Activated CD4-positive, alpha-beta T cell treated with anti-CD3 and anti-CD28 coated beads, Interleukin-2, amount 50 U/mL, for 24 hours (primary cell): ENCODE measurements at places on chromosomes 4 and X.

DNA sequence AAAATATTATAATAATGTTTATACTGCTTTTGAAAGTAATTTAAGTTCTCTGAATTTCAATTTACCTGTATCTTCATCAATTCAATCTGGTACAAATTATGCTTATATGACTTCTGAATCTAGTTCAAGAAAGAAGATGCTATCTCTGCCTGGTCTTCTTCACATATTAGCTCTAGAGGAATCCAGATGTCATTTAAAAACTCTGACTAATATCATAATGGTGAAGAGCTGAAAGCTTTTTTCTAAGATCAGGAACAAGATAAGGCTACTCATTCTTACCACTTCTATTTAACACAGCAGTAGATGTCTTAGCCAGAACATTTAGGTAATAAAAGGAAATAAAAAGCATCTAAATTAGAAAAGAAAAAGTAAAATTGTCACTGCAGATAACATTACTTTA is 636.1 kb downstream of the ARAP2 start:
- DNase-seq, result no peak

- DNase-seq, result no peak
Measured at GRCh38 chr4:100014616-100015015, 64.5 kb upstream of the H2AZ1 start.

GRCh38 chrX:108412783-108413182 is 25.4 kb downstream of the COL4A6 start:
- DNase-seq, result no peak

GRCh38 chr4:140084385-140084784 is 69.6 kb downstream of the MAML3 start:
- no peak for DNase-seq

- no peak for DNase-seq
Measured at GRCh38 chrX:74383611-74384010, 37.7 kb upstream of the SLC16A2 start.

DNA sequence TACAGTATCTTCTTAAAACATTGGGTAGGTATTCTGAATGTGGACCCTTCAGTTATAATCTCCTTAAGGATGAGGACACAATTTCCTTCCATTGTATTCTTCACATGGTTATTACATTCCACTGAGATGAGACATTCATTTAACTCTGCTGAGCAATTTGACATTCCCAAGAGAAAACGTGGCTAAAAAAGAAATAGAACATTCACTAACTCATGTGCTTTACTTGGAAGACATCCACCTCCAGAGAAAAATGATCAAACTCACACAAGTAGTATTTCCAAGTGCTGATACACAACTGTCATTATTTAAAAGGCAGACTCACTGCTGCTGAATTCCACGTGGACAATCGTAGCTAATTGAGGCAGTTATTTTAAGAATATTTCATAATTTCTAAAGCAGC is 227.9 kb upstream of the ANKRD50 start:
- DNase-seq, result no peak

GRCh38 chr4:38273407-38273806 is 313.2 kb downstream of the PTTG2 start:
- DNase-seq, result no peak

DNA sequence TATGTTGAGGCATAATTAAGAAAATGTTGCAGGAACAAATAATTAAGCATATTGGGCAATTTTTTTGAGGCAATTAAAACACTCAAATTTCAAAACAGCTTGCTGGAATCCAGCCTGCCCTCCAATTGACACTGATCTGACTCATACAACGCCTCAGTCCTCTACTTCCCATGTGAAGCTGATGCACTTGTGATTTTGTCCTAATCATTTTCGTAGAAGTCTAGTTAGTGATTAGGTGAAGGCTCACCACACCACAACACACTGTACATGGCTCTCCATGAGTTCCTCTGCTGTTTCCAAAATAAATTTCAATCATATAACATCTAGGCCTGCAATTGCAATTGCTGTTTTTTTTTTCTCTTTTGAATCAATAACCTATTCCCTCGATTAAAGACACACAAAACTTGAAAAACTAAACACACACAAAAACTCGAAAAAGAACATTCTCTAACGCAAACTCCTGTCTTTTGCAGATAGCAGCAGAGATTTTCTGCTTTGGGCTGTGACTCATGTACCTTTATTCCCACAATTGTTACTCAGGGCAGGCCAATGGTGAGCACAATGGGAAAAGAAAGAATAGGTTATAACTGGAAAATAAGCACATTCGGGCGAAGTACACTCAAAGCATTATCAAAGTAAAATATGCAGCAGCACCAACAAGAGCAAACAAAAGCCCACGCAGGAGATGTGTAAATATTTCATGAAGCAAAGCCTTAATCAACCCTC is 1.7 kb downstream of the GPRIN3 start:
- DNase-seq, result no peak

DNA sequence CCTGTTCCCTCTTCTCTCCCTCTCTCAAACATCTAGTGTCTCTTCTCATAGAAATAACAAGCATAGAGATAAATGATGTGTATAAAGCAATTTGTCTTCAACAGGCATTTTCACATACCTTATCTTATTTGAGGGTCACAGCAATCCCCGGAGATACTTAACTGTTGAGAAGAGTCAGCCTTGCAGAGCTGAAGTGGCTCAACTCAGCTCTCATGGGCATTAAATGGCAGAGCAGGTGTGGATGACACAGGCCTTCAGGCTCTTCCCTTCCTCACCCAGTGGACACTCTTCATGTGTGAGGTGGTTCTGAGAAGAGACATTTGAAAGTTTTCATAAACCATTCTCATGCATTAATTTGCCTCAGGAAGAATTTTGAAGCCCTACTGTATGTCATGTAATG is 134.2 kb downstream of the AFF2 start:
- DNase-seq, result no peak

DNA sequence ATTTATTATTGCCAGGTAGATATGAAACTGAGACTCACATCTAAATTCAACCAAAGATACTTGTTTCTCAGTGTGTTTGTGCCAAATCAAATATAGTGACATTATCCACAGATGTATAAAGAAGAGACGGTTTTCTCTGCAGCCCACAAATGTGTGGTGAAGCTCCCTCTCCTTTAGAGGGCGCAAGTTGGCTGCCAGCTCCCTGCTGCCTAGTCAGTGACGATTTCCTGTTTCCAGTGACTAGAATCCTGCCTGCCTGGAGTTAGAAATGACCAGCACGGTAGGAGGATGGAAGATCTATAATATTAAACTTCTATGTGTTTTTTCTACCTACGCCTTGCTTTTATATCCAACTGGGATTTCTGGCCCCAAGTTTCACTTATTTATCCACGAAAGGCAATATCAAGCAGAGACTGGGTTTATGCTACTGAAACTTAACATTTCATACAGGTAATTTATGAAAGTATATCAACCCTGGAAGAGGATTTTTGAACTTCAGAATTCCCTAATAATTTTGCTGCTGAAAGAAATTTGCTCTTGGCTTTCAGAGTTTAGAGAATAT is 1793.7 kb upstream of the TENM3 start:
- no peak for DNase-seq

DNA sequence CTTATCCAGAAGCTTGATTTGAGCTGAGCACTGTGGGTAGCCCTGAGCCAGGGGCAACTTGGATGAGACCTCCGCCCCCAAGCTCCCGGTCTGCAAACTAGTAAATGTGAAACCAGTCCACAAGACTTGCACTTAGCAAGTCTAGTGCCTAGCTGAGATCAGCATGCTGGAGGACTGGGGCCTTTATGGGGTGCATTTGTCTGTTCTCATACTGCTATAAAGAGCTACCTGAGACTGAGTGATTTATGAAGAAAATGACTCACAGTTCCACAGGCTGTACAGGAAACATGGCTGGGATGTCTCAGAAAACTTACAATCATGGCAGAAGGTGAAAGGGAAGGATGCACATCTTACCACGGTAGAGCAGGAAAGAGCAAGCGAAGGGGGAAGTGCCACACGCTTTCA is 42.1 kb upstream of the HOPX start:
- peak; percentile 4 for DNase-seq

- no peak for DNase-seq
Measured at GRCh38 chr4:141028024-141028529, 105.2 kb downstream of the RNF150 start.

- no peak for DNase-seq
Measured at GRCh38 chr4:141913928-141914327, 277.5 kb downstream of the IL15 start.

DNA sequence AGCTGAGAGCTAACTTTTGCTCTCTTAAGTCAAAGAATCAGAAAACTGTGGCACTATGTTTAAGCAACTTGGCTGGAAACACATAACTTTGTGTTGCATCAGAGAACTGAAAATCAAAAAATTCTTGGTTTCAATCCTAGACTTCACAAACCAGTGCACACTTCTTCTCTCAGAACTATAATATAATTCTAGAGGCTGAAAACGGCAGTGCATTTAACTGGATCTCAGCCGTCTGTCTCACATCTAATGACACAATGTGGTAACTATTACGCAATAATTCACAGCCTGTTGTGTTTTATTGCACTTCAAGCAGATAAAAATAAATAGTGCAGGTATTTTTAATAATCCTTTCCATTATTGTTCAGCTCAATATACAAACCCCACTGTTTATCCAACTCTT is 260.6 kb upstream of the DIAPH2 start:
- no peak for DNase-seq

DNA sequence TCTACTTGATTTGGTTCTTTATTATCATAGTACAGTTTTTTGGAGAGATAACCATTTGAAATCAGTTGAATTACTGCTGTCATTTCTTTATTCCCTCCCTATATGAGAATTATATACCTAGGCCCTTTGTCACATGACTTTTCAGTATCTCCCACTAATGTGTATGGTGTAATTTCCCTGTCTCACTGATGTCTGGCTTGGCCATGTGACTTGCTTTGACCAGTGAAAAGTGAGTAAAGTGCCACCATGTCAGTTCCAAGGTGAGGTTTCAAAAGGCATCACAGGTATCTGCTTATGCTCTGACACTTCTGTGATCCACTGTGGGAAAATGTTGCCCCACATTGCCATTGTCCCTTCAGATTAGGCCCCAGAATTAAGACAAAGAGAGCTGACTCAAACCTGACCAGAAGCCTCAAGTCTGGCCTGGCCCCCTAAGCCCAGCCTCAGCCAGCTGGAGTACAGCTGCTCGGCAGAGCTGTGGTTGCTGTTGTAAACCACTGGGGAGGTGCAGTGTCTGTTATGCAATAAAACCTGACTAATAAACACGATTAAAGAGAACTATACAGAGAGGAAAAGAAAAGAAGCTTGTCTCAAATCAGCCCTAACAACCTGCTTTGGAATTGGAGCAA is 27.5 kb downstream of the SETD7 start:
- DNase-seq, result no peak

GRCh38 chr4:54423066-54423465 is 194.0 kb downstream of the PDGFRA start:
- DNase-seq, result no peak

DNA sequence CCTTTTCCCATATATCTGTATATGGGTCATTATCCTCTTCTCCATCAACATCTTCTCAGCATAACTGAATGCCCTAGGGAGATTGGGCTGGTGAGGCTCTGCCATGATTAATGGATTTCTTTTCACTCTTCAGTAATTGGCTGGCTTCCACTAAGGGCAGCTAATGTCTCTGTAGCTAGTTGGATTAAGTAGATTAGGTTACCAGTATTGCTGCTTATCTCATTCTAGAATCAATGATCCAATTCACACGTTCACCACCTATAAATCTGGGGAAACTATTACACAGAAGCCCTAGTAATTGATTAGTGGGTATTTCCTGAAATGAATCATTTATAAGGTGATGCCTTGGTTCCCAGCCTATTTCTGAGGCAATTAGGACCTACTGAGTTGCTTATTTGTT is 94.8 kb downstream of the KDR start:
- DNase-seq, result no peak

GRCh38 chrX:42696536-42697124 is 81.3 kb downstream of the PPP1R2C start:
- DNase-seq, result no peak

DNA sequence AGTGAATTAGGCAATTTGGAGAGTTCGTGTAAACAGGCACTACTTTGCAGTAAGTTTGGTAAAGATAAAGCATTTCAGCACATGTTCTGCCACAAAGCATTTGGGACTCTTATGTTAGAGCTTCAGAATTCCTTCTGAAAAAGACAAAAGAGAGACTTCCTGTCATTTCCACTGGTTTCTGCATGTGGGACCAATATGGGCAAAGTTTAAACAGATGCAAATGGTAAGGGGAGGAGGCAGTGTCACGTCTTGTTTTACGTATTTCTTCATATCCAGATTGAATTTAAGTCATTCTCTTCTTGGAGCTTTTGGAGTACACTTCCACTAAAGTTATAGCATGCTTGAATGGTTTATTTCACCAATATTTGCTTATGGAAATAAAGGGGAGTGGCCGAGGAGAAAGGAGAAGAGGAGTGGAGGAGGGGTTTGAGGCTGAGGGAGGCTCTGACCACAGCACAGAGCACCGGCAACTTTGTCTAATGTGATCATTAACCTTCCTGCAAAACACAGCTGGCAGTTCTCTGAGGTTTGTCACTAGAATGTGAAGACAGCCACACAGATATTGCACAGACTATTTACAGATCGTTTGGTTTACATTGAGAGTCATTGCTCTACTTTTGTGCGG is at the start of gene APELA:
APELA (plus strand) TSS at position 479 of the 625 bp plus-strand sequence. CDS start 154 bp downstream, outside the sequence.
- no peak for DNase-seq

- no peak for DNase-seq
Measured at GRCh38 chr4:130210864-130211263, 1114.9 kb downstream of the C4orf33 start.

- DNase-seq, result no peak
Measured at GRCh38 chr4:154366956-154367355, 124.6 kb downstream of the DCHS2 start.

- DNase-seq, result no peak
Measured at GRCh38 chr4:92381616-92382015, 77.8 kb downstream of the GRID2 start.

DNA sequence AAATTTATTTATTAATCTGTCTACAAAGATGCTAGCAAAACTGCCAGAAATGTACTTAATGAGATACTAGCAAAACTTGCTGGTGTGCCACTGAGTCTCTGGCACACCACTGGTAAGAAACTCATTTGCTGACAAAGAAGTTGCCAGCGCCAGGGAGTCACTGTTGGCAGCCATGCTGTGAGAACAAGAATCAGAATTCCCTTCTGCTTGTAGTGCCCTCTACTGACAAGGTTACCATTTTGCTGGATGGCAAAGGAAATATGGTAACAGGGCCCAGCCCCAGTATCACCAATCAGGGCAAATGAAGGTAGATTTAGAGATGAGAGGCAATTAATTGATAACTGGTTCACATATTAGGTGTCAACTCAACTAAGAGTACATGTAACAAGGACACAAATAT is 750.1 kb upstream of the ADGRL3 start:
- no peak for DNase-seq

GRCh38 chrX:113966791-113967190 is 617.1 kb upstream of the HTR2C start:
- no peak for DNase-seq

- no peak for DNase-seq
Measured at GRCh38 chr4:86483773-86484172, 110.3 kb upstream of the PTPN13 start.

DNA sequence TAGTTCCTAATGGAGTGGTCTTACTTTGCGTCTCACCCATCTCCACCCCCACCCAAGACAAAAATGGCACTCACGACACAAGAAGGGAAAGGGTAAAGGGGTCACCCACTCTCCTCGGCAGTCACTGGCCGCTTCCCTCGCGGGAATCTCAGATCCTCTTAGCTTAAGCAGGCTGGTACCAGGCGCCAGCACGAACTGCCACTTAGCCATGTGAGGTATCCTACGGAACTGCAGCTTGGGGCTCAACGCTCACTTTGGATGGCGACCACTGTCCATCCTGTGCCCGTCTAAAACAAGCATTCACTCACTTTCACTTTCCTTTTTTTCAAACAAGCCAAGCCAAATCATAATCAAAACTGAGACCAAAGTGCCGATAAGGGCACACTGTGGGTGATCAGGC is 14.6 kb upstream of the MAGIX start:
- no peak for DNase-seq
